ENCODE measurements at places on chromosomes 11 and 22. TPM values are rescaled to one million over a fixed set of nuclear protein-coding genes. Genes with fewer than 3 reads are reported as not detected.

Gene TMEM132A
- 5.1 TPM for polyA plus RNA-seq

Gene ACTN3
- polyA plus RNA-seq: 0.03 TPM

Gene OR52A1
- not detected for polyA plus RNA-seq

Gene VWCE
- polyA plus RNA-seq: 5.4 TPM

Gene POU2AF1
- polyA plus RNA-seq: 0.55 TPM

Gene TPCN2
- polyA plus RNA-seq: 8.8 TPM

Gene RTCB
- 41.3 TPM for polyA plus RNA-seq

Gene HEPN1
- polyA plus RNA-seq: 0.34 TPM

Gene NLRX1
- polyA plus RNA-seq: 10.3 TPM

Gene CSRP3
- polyA plus RNA-seq: 0.15 TPM

Gene CCDC87
- 0.04 TPM for polyA plus RNA-seq

Gene CCS
- polyA plus RNA-seq: 45.1 TPM

Gene MOGAT2
- 0.18 TPM for polyA plus RNA-seq

Gene MIAT
- 0.11 TPM for polyA plus RNA-seq

Gene PRAME
- polyA plus RNA-seq: not detected

Gene GLB1L3
- not detected for polyA plus RNA-seq

Gene ZNRF3
- polyA plus RNA-seq: 1.2 TPM
